ENCODE measurements at places on chromosomes 1 and 21. TPM values are rescaled to one million over a fixed set of nuclear protein-coding genes. Genes with fewer than 3 reads are reported as not detected.

Gene STX12
- total RNA-seq: 21.8 TPM

Gene DYRK3
- total RNA-seq: 5.9 TPM

Gene LRRC7
- 0.08 TPM for total RNA-seq

Gene PRMT6
- 19.2 TPM for total RNA-seq

Gene FCAMR
- not detected for total RNA-seq

Gene AMIGO1
- total RNA-seq: 2.2 TPM

Gene S100A7
- not detected for total RNA-seq

Gene COL9A2
- 2.4 TPM for total RNA-seq

Gene SLC44A3
- total RNA-seq: not detected

Gene KCNJ6
- not detected for total RNA-seq

Gene LCE6A
- total RNA-seq: not detected

Gene CFHR5
- total RNA-seq: not detected

Gene MAN1C1
- 16.8 TPM for total RNA-seq

Gene DIPK1A
- 13.1 TPM for total RNA-seq

Gene RGS8
- total RNA-seq: not detected

All from activated CD8-positive, alpha-beta T cell treated with anti-CD3 and anti-CD28 coated beads, Interleukin-2, amount 10 ng/mL, durations not matched to agents 7 days and 5 days (primary cell).